ENCODE measurements at places on chromosomes 2 and 18. TPM values are rescaled to one million over a fixed set of nuclear protein-coding genes. Genes with fewer than 3 reads are reported as not detected.

The DSG1 gene
- total RNA-seq = not detected

The LRRTM1 gene
- not detected for total RNA-seq

The STEAP3 gene
- total RNA-seq = 1.1 TPM

The XIRP2 gene
- total RNA-seq = not detected

The PXDN gene
- total RNA-seq = 1.1 TPM

The CNDP2 gene
- 193 TPM for total RNA-seq

The REG1A gene
- not detected for total RNA-seq

The SERPINB2 gene
- total RNA-seq = 0.33 TPM

The ZNF892 gene
- 4.0 TPM for total RNA-seq

The LYPD6B gene
- total RNA-seq = 1.4 TPM

The MGAT4A gene
- 15.7 TPM for total RNA-seq

The BCL11A gene
- 279 TPM for total RNA-seq

Measured in activated B cell treated with CpG ODN at 0.5 μM for 24 hours (primary cell).